ENCODE measurements at places on chromosomes 11 and 22.

GRCh38 chr11:71064183-71064582, 188.2 kb downstream of the SHANK2 start:
- no peak for DNase-seq

- DNase-seq = no peak
Measured at GRCh38 chr11:69171476-69172240, 15.9 kb downstream of the SMIM38 start.

GRCh38 chr11:57490456-57491248, 24.9 kb downstream of the SLC43A1 start:
- DNase-seq = no peak

DNA sequence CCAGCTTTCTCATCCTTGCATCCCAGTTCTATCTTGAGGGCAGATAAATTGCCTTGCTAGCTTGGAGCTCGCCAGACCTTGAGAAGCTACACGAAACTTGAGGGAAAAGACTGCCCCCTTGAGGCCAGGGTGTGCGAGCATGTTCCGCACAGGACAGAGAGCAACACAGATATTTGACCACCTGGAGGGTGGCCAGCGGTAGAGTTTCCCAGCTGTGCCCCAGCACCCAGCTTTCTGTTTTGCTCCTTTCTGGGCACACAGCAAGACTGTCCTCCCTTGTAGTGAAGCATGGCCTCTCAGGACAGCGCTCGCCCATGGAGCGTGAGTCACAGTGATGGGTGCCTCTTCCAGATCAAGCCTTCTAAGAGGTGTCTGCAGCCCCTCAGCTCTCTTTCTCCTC, 23.5 kb downstream of the SPATA19 start:
- peak; percentile 82 for DNase-seq

DNA sequence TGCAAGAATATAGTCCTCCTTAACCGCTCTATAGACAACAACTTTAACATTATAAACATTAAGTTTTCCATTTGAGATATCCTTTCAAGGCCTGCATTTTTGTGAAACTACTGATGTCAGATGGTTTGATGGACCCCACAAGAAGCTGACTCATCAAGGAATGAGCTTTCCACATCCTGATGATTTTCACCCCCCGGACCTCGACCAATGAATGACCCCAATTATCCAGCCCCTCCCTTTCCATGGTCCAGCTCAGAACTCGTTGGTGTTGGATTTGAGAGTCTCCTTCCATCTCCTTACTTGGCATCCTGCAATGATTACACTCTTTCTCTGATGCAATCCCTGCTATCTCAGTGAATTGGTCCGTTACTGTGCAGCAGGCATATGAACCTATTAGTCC, 31.8 kb upstream of the GUCY1A2 start:
- no peak for DNase-seq

All from renal pelvis (tissue), 12 donors.